ENCODE measurements at places on chromosomes 6 and 20. TPM values are rescaled to one million over a fixed set of nuclear protein-coding genes. Genes with fewer than 3 reads are reported as not detected.

DNA sequence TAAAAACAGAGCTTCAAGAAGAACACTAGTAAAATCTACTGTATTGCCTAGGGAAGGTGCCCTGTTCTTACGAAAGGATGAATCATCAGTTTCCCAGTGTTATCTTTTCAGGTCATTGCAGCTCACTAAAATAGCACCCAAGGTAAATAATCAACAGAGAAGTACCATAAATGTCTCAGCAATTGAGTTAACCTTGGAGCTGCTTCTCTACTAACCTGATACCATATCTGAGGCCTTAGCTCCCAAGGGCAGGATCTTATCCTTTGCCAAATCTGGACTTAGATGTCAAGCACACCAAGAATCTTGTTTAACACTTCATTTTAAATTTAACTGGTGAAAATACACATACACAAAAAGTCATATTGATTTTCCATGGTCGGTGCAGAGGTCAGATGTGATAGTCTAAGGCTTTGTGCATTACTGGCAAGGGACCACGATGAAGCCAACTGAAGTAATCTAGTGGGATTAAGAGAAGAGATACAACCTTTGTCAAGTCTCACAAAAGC is 81.5 kb downstream of the EDN1 start:
- DNase-seq, result no peak

DNA sequence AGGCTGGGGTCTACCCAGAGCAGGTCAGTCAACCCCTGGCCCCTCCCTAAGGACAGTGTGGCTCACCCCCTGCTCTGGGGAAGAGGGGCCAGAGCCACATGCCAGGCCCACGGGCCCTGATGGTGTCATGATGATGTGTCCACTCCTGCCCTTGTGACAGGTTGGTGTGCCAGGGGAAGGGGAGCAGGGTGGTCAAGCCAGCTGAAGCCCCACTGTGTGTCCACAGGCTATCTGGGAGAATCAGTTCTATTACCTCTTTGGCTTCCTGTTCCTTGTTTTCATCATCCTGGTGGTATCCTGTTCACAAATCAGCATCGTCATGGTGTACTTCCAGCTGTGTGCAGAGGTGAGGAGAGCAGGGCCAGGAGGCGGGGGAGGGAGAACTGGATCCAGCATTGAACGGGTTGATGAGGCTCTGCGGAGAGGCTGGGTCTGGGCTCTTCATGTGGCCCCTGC is 47.7 kb downstream of the PLAGL2 start:
- DNase-seq, result no peak

- no peak for DNase-seq
These were observed 84.2 kb downstream of the HUS1B start for GRCh38 chr6:572596-573265.

DNA sequence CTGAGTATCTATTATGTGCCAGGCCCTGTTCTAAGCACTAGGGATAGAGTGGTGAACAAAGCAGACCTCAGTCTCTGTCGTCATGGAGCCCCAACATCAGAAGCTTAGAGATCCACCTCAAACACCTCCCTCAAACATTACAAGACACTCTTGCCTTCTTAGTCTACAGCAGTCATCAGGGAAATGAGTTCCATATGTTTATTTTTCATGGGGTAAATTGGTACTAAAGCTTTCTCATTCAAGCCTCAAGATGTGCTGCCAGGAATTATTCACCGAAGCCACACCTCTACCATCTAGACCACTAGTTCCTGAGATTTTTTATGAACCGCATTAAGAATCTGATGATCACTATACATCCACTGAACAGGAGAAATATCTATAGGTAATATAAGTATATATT is 59.0 kb upstream of the TFB1M start:
- no peak for DNase-seq

Gene ME1
- 0.55 TPM for total RNA-seq

DNA sequence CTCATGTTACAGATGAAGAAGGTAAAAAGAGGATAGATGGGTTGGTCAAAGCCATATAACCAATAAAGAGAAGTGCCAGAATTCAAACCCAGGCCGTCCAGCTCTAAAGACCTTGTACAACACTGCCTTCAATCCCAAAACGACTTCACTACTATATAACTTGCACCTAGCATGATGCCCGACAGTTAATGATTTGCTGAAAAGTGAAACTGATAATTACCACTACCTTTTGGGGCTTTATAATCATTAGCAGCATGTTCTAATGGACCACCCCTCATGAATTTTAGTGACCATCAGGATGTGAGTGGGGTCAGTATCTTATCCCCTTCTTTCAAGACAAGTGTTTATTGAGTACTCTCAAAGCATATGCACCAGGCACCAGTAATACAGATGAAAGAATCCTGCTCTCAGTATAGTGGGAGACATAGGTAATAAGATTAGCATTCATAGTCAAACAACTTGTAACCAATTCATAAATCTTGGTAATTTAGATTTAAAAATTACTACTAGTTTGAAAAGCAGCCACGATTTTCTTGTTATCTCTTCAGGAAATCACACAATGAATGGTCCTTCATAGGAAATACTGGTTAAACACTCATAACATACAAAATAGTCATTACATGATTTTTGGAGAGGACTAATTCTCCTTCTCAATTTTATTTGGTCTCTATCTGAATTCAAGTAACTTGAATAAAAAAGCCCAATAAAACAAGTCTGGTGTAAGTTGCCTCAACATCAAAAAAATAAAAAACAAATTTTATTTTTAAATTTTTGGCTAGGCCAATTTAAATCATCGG is 98.0 kb downstream of the EPB41L2 start:
- no peak for DNase-seq

DNA sequence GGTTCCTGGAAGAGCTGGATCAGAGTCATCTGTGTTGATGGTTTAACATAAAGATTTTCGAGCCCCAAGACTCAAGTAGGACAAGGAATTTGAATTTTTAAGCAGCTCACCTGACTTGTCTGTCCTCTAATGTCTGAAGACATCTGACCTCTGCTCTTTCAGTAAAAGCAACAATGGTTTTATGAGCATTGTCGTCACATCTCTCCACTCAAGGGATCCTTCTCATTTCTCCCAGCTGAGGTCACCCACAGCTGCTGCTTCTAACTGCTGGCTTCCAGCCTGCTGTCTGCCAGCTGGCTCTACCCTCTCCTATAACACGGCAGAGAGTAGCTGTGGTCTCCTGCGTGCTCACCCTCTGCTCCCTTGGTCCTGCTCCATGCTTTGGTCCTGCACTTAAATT is 24.7 kb upstream of the HDAC2 start:
- no peak for DNase-seq

- DNase-seq, result no peak
These were observed 210.4 kb downstream of the CENPW start for GRCh38 chr6:126550323-126550722.

Gene SIGLEC1
- total RNA-seq, result 0.05 TPM

- no peak for DNase-seq
These were observed 99.0 kb upstream of the AKAP12 start for GRCh38 chr6:151140767-151141166.

DNA sequence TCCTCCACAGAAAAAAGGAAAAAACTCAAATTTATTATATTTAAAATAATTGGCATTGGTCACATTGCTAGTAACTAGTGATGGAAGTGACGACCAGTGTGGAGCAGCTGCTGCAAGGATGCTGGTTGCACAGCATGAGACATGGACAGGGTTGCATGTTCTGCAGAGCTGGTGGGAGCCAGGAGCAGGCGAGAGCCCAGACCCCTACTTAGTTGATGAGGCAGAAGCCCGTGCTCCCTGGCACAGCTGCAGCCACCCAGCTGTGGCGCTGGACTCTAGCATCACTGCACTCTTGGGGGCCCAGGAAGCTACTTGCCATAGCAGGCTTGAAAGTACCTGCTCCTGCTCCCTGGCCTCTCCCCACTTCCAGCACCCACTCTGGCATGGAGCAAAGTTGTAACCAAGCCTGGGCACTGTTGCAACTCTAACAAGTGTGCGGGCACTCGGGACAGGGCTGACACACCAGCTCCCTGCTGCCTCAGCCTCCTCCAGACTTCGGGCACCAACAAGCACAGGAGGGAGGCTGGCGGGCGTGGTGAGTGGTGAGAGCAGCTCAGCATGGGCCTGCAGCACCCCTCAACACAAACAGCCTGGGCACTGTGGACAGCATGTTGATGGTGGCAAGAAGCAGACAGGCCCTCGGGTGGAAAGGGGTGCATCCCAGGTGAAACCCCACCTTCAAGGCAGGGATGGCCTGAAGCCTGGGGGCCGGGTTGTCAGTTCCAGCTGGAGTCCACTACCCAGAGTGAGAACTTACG is 69.6 kb downstream of the EYS start:
- DNase-seq, result no peak

- DNase-seq, result no peak
These were observed 24.0 kb downstream of the C6orf132 start for GRCh38 chr6:42118162-42119001.

GRCh38 chr6:56484669-56485068 is 158.0 kb downstream of the DST start:
- DNase-seq, result no peak

Gene GJA10
- total RNA-seq, result not detected

Gene APCDD1L
- not detected for total RNA-seq

- DNase-seq, result no peak
These were observed 44.8 kb upstream of the SLC17A4 start for GRCh38 chr6:25709761-25710160.

DNA sequence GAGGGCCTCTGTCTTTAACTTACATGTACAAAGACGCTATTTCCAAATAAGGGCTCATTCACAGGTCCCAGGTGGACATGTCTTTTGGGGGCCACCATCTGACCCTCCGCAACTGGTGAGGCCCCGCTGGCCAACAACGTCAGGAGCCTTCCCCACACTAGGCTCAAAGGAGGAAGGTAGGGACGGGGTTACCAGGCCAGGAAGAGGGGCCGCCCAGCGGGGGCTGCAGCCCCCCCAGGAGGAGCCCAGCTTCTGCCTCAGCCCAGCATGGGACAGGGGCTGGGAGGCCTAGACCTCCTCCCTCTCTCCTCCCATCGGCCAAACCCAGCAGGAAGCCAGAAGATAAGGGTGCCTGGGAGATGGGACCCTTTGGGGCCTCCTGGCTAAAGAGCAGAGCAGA is 142.7 kb downstream of the TAF4 start:
- DNase-seq, result no peak

Gene KCNS1
- 0.13 TPM for total RNA-seq

Gene ZDHHC14
- total RNA-seq, result 5.6 TPM

- no peak for DNase-seq
These were observed 301.1 kb upstream of the QKI start for GRCh38 chr6:163113358-163113962.

DNA sequence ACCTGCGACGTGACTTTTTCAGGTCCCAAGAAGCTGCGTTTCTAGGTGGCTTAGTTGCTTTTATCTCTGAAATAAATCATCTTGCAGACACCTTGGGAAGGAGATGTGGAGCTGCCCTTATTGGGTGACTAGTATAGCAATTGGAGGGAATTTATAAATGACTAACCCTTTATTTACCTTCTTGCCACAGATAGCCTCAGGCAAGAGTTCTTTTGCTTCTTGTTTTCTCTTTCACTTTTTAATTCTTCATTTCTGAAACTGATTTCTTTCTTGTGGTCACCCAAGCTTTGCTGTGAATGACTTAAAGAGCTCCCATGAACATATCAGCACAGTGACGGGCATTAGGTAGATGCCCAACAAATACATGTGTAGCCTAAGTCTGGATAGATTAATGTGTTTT is 3.0 kb downstream of the ADGRF4 start:
- DNase-seq, result no peak

Gene KCNG1
- total RNA-seq, result 7.0 TPM

Gene TRIM40
- total RNA-seq, result not detected

GRCh38 chr6:118917546-118918328 is 17.2 kb downstream of the MCM9 start:
- DNase-seq, result no peak

DNA sequence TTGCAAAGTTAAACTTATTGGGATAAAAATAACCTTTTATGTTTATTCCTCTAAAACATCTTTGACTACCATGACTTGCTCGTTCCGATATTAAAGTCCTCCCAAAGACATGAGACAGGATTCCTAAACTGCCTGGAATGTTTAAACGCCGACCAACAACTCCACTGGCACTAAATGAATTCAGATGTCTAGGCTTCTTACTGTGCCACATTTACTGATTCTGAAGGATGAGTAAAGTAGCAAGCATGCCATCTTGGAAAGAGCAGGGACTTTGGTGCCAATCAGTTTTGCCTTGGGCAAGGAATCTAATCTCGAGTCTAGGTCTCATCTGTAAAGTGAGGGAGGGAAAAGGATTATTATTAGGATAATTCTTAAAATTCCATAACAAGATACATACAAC is 25.3 kb downstream of the MBOAT1 start:
- DNase-seq, result no peak

DNA sequence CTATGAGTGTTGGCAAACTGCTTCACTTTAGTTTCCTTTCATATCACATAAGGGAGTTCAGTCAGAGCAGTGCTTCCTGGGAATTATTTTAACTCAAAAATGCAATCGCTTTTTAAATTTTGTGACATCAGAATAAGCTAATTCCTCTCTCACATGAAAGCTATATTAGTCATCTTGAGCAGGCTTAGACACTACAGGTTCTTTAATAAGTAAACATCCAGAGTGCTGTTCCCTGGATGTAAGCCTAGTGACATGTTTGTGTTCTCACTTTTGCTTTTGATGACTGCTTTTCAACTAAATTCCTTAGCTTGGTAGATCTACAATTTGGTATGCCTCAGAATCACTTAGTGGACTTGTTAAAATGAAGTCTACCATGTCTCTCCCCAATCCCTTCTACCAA is 252.7 kb upstream of the POU3F2 start:
- DNase-seq, result no peak

DNA sequence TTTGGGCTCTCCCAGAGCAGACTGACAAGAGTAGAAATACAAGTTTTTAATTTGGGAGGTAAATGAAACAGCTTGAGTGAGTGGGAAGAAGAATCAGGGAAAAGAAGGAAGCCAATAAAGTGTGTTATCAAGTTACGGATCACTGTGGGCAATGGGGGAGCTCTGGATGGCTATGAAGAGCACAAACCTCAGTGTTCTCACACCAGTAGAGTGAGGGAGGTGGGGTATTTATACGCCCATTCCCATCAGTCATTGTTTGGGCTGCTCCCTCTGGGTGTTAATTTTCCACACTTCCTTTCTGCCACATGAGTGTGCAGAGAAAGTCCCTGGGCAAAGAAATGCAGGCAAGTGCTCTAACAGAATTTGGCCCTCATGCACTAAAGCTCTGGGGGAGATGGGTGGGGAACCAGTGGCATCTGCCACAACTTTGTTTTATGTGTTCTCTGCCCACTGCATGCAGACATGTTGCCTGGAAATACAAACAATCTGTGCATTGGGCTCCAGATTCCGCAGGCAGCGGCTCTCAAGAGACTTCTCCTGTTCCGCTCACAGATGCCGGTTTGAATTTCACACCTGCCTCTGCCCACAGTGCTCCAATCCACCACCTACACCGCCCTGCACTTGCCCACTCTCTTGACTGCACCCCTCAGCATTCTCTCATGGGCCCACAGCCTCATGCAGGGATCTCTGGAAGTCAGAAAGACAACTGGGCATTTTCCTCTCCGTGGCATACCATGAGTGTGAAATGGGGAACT is 211.1 kb upstream of the RNF24 start:
- no peak for DNase-seq

Gene MAFB
- total RNA-seq, result 0.18 TPM

Gene OR2H1
- total RNA-seq, result not detected

Gene ESF1
- total RNA-seq, result 33.0 TPM
